Hippocampal formation (tissue), 2 donors: ENCODE measurements at places on chromosomes 4 and X.

- DNase-seq: no peak
These were observed 8.7 kb upstream of the ANK2 start for GRCh38 chr4:113040793-113041192.

DNA sequence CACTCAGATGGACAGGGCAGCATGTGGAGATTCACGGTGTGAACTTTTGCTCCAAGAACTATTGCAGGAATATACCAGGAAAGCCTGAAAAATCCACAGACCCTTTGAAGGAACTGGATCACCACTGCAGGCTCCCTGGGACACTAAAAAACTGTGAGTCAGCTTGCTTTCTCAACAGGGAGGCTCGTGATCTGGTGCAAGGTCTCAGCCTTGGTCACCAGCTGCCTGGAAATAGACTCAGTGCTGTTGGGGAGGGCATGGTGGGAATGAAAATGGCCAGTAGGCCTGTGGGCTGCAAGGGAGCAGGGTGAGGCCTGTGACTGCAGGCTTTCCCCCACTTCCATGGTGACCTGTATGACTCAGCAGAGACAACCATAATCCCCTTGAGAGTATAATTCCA lies 426.4 kb upstream of the RPS6KA3 start:
- DNase-seq: no peak

DNA sequence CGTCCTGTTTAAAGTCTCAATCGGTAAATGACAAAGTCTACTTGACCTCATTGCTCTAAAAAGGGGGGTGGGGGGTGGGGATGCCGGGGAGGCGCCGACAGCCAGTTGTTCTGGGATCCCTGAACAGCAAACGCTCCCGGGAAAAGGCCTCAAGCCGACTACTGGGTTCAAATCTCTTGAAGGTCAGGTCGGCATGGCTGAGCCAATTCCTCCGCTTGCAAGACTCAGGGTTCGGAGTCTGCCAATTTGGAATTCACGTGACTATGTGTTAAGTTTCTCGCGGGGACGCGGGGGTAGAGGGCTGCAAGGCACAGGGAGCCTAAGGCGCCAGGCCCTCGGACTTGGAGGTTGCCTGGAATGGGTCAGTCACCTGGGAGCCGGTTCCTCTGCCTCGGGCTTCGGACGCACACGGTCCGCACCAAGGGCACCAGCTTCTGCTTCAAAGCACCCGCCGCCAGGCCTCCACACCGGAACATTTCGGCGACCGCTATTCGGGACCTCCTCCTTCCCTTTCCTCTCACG lies 399 bp downstream of the AIFM1 start:
- no peak for DNase-seq

DNA sequence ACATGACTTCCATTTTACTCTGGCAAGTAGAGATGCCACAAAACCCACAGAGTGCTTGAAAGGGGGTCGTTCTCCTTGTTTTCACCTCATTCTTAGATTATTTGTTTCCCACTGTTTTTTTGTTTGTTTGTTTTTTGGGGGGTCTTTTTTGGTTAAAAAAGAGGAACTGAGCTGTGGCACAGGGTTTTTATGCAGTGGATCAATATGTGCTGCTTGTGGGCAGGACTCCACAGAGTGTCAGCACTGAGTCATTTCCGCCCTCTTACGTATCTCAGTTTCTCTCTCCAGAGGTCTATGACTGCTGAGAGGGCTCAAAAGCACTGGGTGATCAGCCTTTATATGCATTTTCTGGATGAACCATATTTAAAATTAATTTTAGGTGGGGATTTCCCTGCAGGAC lies 268.1 kb upstream of the GRID2 start:
- DNase-seq: no peak

DNA sequence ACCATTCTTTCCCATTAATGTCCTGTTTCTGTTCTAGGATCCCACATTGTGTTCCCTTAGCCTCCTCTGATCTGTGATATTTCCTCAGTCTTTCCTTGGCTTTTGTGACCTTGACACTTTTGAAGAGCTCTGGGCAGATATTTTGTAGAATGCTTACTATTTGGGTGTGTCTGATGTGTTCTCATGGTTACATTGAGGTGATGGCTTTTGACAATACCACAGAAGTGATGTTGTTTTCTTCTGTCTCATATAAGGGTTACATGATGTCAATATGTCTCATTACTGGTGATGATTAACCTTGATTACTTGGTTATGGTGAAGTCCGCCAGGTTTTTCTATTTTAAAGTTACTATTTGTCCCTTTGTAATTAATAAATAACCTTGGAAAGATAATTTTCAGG lies 183.7 kb downstream of the SOWAHB start:
- DNase-seq: no peak

- no peak for DNase-seq
These were observed 146.2 kb upstream of the JADE1 start for GRCh38 chr4:128663325-128663724.

GRCh38 chr4:105520819-105521790 lies 31.3 kb upstream of the ARHGEF38 start:
- DNase-seq: no peak

GRCh38 chr4:47830265-47831025 lies 7.4 kb downstream of the CORIN start:
- DNase-seq: no peak

GRCh38 chrX:150569155-150569477 lies 695 bp downstream of the MTM1 start:
- DNase-seq: no peak

- no peak for DNase-seq
These were observed 74.0 kb upstream of the VMA21 start for GRCh38 chrX:151323054-151323453.

GRCh38 chr4:66059136-66059535 lies 388.8 kb upstream of the EPHA5 start:
- no peak for DNase-seq

DNA sequence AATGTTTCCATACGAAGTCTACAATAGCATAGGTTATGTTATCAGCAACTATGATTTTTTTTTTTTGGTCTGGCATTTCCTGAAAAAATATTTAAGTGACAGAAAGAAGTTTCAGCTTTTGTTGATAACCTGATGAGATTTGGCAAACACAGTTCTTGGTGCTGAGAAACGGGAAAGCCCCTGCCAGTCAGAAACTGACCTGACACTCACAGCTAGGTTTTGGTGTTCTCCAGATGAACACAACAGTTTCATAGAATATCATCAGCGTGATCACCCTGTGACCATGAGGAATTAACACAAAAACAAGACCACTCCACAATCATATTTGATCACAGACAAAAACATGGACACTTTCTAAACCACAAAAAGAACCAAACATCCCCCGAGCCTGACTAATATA lies 152.5 kb upstream of the DCAF8L1 start:
- DNase-seq: no peak

DNA sequence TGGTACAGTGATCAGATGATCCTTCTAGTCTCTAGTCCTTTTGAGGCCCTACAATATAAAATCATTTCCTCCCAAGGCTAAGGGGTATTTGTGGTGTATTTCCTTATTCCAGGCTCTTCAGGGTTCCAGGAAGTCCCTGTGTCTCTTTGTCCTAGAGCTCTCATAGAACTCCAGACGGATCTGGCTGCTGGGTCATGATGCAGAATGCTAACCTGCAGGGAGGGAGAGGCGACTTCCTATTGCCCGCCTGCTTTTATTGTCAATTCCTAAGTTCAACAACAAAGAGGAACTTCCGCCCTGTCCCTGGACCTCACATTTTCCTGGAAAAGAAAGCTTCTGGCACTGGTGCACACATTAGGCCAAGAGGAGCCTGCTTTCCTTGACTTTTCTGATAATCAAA lies 45.9 kb upstream of the ZNF827 start:
- no peak for DNase-seq

GRCh38 chr4:82697561-82697960 lies 101.0 kb downstream of the SCD5 start:
- no peak for DNase-seq

- no peak for DNase-seq
These were observed 46.0 kb upstream of the MAN2B2 start for GRCh38 chr4:6529021-6529420.

GRCh38 chrX:1450361-1451161 lies 2.1 kb downstream of the ASMTL start:
- no peak for DNase-seq

DNA sequence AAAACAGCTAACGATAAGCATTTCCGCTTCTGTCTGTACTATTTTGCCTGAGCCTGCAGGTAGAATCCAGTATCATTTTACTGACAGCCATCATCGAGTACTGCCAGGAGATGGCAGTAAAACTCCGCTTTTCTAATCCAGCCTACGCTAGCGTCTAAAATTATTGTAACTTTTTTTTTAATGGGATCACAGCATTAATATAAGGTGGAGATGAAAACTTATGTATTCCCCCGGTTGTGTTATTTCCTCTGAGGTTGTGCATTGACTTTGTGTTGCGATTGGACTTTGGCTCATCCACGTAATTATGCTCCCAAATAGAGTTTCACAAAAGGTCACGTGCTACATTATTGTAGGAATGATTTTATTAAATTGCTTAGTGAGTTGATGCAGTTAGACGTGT lies 248.1 kb downstream of the C4orf33 start:
- DNase-seq: no peak

DNA sequence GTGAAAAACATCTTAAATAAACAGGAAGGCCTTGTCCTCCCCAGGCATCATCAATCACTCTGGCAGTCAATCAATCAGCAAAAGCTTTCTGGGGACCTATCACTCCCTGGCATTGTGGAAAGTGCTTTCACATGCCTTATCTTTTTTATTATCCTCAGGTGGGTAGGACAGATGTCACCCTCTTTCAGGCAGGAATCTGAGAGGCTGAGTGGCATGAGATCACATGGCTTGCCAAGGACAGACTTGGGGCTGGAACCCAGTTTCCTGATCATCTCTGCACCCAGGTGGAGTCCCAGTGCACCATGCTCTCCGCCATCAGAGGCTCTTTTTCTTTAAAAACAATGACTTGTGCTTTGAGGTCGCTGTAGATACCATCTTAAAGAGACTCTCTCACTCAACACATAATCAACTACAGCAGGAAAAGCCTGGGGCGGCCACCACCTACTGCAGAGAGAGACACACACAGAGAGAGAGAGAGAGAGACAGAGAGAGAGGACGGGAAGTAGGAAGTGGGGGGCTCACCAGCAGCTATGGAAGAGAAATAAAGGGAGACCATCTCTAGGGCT lies 282.7 kb downstream of the PTTG2 start:
- no peak for DNase-seq

- no peak for DNase-seq
These were observed 497.5 kb downstream of the INPP4B start for GRCh38 chr4:142348613-142349021.

GRCh38 chr4:167956676-167957075 lies 135.7 kb upstream of the ANXA10 start:
- no peak for DNase-seq

- DNase-seq: no peak
These were observed 2399.8 kb upstream of the TENM3 start for GRCh38 chr4:179843370-179843769.
